GM04503 (cell line): ENCODE measurements at places on chromosomes 1 and 21.

- DNase-seq = no peak
Observed at GRCh38 chr1:43783671-43784205, 76.4 kb downstream of the ST3GAL3 start.

- DNase-seq = no peak
Observed at GRCh38 chr1:78255383-78255782, 209.6 kb downstream of the GIPC2 start.

GRCh38 chr21:42311816-42312625 lies 3.2 kb downstream of the TFF3 start:
- no peak for DNase-seq

GRCh38 chr1:42960566-42961311 lies 2.1 kb upstream of the SLC2A1 start:
- no peak for DNase-seq

DNA sequence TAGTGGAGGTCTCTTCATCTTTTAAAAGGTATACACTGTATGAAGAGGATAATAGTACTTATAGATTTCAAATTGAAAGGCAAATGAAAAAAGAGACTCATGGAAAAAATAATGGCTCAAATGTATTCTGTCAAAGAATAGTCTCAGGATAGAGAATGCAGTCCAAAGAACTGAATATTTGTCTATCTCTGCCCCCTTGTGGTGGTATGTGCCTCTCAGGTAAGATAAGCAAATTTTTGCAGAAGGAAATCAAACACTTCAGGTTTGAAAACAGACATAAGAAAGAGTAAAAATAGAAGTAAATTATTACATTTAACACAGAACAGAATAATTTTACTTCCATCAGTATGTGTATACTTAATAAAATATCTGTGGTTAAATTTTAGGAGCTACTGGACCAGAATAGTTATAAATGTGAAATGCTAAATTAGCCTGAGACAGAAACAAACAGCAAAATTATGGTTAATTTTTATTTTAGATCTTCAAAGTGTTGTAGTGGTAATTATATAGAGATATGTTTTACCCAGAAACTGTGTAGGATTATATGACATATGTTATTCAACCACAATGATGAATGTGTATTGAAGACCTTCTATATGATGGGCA lies 164.4 kb upstream of the PALMD start:
- DNase-seq = no peak

DNA sequence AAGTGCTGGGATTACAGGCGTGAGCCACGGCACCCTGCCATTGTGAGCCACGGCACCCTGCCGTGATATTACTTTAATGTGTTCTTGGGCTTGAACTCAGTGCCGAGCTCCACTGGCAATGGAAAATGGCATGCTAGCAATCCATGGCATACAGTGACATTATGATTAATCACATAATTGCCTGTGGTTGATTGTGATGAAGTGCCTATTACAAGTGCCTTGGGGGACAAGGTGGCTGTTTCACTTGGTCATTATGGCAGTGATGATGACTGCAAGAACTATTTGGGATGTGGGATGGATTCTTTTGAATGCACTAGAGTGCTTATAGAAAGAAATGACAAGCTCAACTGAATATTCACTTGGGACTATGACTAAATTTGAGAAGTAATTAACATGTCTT lies 22.3 kb upstream of the HPCAL4 start:
- no peak for DNase-seq

DNA sequence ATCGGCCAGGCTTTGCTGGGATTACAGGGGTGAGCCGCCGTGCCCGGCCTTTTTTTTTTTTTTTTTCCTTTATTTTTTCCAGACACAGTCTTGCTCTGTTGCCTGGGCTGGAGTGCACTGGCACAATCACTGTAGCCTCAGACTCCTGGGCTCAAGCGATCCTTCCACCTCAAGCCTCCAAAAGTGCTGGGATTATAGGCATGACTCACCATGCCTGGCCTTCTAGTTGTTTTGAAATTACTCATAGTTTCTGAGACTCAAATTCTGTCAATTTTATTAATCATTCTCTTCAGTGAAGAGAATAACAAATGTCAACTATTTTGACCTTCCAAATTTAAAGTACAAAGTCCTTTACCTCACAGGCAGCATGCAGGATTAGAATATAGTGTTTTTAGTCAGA lies 374.5 kb downstream of the PLA2G4A start:
- peak; percentile 25 for DNase-seq

DNA sequence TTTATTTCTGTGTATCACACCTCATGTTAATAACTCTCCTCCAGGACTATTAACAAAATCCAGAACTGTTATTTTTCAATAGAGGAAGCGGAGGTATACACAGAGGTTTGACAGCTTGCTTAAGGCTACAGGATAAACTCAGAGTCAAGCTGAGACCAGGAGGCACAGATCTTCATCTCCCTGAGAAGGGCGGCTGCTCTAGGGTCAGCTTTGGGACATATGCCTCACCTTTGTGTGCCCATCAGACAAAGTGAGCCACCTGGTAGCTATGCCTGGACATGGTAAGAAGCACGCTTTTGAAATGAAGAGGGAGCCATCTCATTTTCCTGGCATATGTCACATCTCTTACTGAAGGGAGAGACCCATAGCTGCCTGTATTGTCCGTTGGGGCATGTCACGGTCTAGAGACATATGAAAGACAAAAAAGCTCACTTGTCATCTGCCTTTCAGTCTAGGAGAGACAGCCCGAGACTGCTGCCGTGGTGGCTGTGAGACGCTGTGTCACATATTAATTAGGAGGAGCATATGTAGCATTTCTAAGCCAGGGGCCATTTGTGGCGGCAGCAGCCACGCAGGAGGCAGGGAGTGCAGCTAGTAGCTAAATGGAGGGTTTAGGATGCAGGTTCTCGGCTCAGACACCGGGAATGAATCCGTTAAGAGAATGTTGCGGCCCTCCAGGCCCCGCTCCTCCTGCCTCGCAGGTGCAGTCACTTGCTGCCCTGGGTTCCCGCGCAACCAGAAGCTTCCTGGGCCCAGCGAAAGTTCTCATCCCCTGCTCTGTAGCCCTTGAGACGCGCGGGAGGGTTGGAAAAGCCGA lies 161.3 kb upstream of the C1orf21 start:
- no peak for DNase-seq

- no peak for DNase-seq
Observed at GRCh38 chr1:207309745-207310273, 11.7 kb upstream of the CD55 start.

GRCh38 chr1:74590288-74590687 lies 77.9 kb upstream of the LRRC53 start:
- no peak for DNase-seq

DNA sequence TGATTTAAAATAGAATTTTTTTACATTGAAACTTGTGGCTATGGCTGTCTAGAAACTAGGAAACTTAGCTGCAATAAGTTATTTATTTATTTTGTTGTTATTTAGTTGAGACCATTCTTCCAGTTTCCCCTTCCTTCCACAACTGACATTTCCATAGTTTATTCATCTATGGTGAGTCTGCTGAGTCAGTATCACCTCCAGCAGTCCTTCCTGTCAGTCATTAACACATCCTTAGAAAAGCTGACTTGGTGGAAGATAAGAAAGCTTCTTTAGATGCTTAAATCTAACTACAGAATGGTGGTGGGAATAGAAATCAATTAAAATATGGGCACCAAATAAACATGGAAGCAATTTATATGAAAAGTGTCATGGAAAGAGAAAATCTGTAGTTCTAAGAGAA lies 714.0 kb downstream of the RWDD3 start:
- no peak for DNase-seq

- no peak for DNase-seq
Observed at GRCh38 chr1:8006037-8006963, 19.8 kb downstream of the ERRFI1 start.

DNA sequence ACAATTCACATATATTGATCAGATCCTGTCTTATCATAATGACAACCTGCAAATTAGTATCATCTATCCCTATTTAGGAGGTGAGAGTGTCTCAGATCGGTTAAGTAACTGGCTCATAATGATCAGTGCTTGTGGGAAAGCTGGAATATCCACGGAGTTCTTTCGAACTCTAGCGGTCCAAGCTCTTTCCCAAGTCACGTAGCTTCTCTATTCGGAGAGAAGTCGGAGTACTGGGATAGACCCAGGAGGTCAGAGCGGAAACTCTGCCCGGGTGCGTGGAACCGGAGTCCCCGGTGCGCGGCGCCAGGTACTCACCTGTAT lies 339 bp downstream of the PTGS2 start:
- DNase-seq = no peak

GRCh38 chr1:180953291-180954004 lies 40.8 kb downstream of the KIAA1614 start:
- DNase-seq = no peak

DNA sequence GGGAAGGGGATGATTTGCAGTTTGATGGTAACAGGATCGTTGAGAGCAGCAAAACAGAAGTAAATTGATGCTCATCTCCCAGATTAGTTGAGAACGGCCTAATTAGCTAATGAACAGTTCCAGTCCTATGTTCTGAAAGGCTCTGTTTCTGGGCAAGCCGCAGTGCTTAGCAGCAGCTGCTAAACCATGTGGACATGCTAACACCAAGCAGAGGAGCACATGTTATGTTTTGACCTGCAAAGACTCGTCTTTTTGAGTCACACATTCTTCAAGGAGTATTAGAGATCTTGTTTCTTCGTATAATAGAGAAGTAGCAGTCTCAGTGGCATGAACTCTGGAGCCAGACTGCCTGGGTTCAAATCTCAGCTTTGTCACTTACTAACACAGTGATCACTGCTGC lies 58.1 kb downstream of the CACNA1E start:
- DNase-seq = no peak

DNA sequence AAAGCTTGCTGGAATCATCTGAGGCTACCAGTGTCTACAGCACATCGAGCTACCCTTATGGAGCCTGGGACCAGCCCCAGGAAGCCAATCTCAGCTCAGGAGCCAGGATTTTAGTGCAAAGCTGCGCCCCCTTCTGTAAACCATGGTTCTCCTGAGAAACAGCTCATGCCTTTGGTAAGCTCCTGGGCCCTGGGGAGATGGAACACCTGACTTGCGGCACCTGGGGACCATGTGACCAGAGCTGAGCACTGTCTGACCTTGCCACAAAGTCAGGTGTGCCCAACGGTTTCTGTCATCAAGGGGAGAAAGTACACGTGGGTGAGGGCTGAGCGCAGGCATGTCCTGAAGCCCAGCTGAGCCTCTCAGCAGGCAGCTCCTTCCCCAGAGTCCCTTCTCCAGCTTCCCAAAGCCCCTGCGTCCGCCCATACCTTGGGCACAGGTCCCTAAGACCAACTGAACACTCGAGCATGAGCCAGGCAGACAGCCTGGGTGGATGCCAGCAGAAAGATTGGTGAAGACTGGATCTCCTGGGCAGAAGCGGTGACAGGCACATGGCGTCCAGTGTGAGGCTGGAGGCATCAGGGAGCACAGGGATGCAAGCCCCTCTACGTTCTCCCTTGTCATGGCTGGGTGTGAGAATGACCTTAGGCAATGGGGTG lies 57.9 kb upstream of the TENT5B start:
- DNase-seq = no peak

DNA sequence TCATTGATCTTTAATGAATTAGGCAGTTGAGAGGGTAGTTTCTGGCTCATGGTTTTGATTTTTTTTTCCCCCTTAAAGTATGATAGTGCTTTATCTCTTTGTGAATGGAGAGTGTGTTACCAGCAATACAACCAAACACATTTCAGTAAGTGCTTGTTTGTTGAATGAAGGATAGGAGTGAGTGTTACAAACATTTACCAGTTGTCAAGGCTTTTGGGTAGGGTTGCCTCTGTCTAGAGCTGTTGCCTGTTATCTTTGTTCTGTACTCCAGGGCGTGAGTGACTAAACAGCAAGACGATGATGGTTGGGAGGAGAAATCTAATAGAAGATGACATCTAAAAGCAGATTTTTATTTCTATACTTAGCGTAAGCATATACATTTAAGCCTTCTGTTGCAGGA lies 21.5 kb downstream of the MAP3K7CL start:
- DNase-seq = no peak

- no peak for DNase-seq
Observed at GRCh38 chr21:34004974-34005373, 68.4 kb upstream of the MRPS6 start.

- no peak for DNase-seq
Observed at GRCh38 chr1:160021376-160022074, 10.3 kb downstream of the PIGM start.

DNA sequence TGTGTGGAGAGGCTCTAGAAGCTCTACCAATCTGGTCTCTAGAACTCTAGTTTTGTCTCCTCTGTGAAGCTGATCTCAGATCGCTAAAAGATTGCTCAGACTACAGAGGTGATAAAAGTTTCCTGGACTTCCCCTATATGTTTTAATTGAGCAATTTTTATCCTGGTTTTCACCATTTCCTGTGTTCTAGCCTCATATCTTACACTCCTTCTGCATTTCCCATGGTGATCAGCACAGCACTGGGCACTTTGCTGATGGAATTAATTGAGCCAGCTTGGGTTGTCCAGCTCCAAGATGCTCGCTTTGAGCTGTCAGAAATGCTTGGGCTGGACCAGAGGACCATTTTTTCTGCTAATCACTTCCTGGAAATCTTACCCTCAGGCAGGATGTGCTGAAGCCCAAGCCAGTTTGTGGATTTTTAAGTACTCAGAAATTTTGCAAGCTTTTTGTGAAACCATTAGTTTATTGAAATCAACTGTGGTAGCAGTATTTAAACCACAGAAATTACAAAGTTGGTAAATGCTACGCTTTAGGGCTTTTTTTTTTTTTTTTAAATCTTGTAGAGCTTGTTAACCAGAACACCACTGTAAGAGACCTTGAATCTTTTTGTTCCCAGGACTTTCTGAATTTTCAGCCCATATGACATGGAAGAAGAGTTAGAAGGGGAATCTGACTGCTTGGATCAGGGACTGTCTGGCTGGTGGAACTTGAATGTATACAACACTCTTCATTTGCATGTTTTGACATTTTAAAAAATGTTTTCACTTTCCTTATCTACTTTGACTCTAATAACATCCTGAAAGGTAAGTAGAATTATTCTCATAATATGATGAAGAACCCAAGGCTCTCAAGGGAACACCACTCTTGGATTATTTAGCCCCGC lies 28.4 kb downstream of the CD48 start:
- no peak for DNase-seq

DNA sequence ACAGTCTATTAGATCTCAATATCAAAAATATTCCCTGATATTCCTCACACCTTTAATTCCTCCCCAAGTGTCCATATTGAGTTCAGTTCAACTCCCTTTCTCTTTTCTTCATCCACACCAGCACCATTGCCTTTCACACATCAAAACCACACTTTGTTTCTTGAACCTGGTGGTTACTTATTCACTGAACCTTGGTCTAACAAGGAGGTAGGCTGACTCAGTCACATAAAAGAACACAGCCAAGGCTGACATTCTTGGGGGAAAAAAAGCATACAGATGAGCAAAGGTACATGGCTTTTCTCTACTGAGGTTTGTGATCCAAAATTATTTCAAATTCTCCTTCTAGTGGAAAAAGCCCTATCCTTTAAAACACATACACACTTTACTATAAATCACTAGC lies 131.7 kb upstream of the USH2A start:
- no peak for DNase-seq

DNA sequence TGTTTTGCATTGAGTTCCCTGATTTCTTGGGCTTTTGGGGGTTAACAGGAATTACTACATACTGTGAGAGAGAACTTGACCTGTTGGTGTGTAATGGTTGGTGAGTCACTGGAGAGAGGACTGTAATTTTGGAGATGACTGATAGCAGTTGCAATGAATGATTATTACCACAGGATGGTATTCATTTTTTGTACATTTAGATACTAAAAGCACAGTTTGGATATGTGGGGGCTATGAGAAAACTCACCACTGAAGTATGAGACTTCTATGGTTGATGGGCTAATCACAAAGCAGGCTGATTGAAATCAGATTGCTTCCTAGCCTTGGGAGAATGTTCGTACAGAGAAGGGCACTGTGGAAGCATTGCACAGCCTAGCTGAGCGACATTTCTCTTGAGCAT lies 1571.3 kb upstream of the PRMT6 start:
- peak; percentile 66 for DNase-seq

GRCh38 chr1:69693921-69694675 lies 126.4 kb downstream of the LRRC7 start:
- DNase-seq = no peak
